ENCODE measurements at places on chromosomes 1 and 21. TPM values are rescaled to one million over a fixed set of nuclear protein-coding genes. Genes with fewer than 3 reads are reported as not detected.

DNA sequence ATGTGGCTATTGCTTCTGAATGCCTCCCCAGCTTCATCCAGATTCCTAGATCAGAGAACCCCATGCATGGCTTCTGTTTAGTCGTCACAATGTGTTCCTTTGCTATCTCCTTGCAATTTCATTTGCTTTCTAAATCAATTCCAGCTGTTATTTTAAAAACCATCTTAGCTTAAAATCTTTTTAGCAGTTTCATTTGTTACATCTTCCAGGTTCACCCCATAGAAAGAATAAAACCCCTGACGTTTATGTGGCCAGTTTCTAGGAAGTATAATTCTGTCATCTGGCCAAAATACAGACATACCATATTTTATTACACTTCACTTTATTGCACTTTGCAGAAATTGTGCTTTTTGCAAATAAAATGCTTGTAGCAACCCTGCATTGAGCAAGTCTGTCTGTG lies 278.4 kb downstream of the PTPRC start:
- no peak overlapping the region for H3K4me3 ChIP-seq
- no peak for DNase-seq
- no peaks in the 10 kb centered on the region for H3K27me3 ChIP-seq
- H3K4me1 ChIP-seq, result peaks cover 34% of the 10 kb centered on the region

DNA sequence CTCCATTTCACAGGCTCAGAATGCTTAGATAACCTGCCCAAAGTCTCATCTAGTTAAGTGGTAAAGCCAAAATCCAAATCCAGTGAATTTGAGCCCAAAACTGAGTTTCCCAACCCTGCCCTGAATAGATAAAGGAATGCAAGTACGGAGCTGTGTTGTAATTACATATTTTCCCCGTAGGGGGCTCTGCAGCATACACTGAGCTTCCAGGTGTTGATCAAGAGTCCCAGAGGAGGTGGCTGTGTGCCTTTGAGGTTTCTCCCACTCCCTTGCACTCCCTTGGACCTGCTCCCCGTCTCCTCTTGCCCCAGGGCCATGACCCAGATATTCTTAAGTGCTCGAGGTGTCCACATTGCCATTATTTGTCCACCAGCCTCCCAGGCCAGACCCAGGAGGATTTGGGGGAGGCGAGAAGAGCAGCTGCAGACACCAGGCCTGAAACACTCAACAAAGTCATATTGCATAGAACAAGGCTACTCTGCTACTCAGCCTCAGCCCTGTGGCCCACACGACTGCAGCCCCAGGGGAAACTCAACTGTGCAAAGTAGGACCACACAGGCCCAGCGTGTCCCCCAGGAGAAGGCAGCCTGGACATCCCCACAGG lies 18.4 kb upstream of the LY9 start:
- H3K4me3 ChIP-seq, result no peak overlapping the region
- H3K27ac ChIP-seq, result no peak overlapping the region
- H3K27me3 ChIP-seq, result 0 out of 2 replicates have a peak, but pooled peaks cover 5% of the 10 kb centered on the region
- H3K4me1 ChIP-seq, result no peaks in the 10 kb centered on the region
- no peaks in the 10 kb centered on the region for H3K36me3 ChIP-seq
- peak; percentile 10 for DNase-seq

- no peaks in the 10 kb centered on the region for H3K36me3 ChIP-seq
- DNase-seq, result no peak
- H3K4me3 ChIP-seq, result no peak overlapping the region
These were observed 4.5 kb upstream of the SDC3 start for GRCh38 chr1:30912913-30913652.

DNA sequence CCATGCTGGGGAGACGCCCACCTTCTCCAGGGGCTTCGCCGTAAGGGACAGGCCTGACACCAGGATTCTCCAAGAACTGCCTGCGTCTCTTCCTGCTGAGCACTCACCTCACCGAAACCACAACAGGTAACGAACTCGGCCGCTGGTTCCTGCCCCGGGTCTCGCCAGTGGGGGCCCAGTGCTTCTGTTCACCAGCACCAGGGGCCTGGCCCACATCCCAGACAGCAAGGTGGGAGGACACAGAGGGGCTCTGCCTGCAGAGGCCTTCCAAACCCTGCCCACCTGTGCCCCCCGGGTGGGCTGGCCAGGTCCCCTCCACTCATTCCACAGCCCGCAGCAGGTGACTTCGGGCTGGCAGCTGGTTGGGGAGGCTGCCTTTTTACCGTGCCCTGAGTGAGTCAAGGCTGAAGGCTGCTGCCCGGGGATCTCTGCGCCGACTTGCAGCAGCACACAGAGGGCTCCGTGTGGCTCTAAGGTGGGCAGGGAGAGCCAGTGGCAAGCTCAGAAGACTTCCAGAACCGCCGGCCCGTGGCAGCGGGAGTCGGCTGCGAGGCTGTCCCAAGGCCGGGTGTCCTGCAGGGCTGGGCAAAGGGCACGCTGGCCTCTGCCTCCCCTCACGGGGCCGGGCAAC lies 14.7 kb upstream of the COL18A1 start:
- H3K27ac ChIP-seq, result no peak overlapping the region
- no peaks in the 10 kb centered on the region for H3K27me3 ChIP-seq
- DNase-seq, result no peak
- H3K4me3 ChIP-seq, result no peak overlapping the region
- H3K36me3 ChIP-seq, result no peaks in the 10 kb centered on the region

Gene PAQR7
- 20.6 TPM for total RNA-seq

DNA sequence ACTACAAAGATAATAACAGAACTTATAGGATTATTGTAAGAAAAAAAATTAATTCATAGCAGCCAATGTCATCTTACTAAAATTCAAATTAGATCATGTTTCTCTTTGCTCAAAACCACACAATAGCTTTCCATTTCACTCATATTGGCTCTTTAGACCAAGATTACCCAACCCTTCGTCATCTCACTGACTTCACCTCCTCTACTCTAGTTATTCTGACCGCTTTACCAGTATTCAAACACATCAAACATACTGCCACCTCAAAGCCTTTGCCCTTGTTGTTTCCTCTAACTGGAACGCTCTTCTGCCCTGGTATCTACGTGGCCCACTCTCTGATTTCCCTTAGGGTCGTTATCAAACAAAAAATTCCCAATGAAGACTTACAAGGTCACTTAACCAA lies 1.7 kb downstream of the ANGPTL3 start:
- H3K4me1 ChIP-seq, result peaks cover 4% of the 10 kb centered on the region
- no peak overlapping the region for H3K27ac ChIP-seq
- DNase-seq, result no peak
- H3K27me3 ChIP-seq, result no peaks in the 10 kb centered on the region

- H3K36me3 ChIP-seq, result no peaks in the 10 kb centered on the region
- no peaks in the 10 kb centered on the region for H3K4me1 ChIP-seq
- H3K4me3 ChIP-seq, result peak overlapping the region; percentile 41
- peak; percentile 46 for DNase-seq
- H3K27me3 ChIP-seq, result no peaks in the 10 kb centered on the region
- no peak overlapping the region for H3K27ac ChIP-seq
These were observed 384.9 kb downstream of the NCAM2 start for GRCh38 chr21:21383126-21383525.

GRCh38 chr1:25774206-25774803 lies 25.7 kb upstream of the SELENON start:
- no peaks in the 10 kb centered on the region for H3K4me1 ChIP-seq
- no peaks in the 10 kb centered on the region for H3K36me3 ChIP-seq
- H3K27ac ChIP-seq, result no peak overlapping the region
- no peak overlapping the region for H3K4me3 ChIP-seq
- H3K27me3 ChIP-seq, result no peaks in the 10 kb centered on the region

DNA sequence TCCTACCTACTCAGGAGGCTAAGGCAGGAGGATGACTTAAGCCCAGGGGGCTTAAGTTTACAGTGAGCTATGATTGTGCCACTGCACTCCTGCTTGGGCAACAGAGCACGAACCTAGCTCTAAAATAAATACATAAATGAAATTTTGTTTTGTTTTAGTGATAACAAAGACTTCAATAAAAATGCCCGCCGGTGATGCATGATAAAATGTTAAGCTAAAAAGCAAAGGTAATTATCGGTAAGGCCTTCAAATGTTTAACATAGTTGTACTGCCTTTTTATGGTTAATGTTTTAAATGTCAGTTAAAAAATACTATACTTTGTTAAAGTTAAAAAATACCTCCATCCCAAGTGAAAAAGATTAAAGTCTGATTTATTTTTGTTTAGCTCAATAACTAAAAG lies 27.0 kb downstream of the KDM5B start:
- H3K4me1 ChIP-seq, result peaks cover 5% of the 10 kb centered on the region
- H3K27ac ChIP-seq, result no peak overlapping the region
- H3K27me3 ChIP-seq, result no peaks in the 10 kb centered on the region
- H3K36me3 ChIP-seq, result peaks cover 1% of the 10 kb centered on the region

Gene AKR1A1
- 76.3 TPM for total RNA-seq

Gene FCGR1A
- total RNA-seq, result not detected

Gene HSD3B1
- total RNA-seq, result not detected

Gene IVL
- total RNA-seq, result 1.1 TPM

- 0 out of 2 replicates have a peak, but pooled peaks cover 3% of the 10 kb centered on the region for H3K4me1 ChIP-seq
- H3K4me3 ChIP-seq, result no peak overlapping the region
- H3K36me3 ChIP-seq, result no peaks in the 10 kb centered on the region
- H3K27me3 ChIP-seq, result peaks cover 59% of the 10 kb centered on the region
- DNase-seq, result peak; percentile 69
These were observed 77.4 kb downstream of the S1PR1 start for GRCh38 chr1:101314244-101314643.

Gene PGLYRP3
- total RNA-seq, result not detected

Gene ANGPTL1
- total RNA-seq, result 4.7 TPM

- H3K4me3 ChIP-seq, result no peak overlapping the region
- peaks cover 20% of the 10 kb centered on the region for H3K27me3 ChIP-seq
- no peak for DNase-seq
- no peak overlapping the region for H3K27ac ChIP-seq
These were observed 9.1 kb upstream of the CHIT1 start for GRCh38 chr1:203238535-203238934.

- H3K36me3 ChIP-seq, result no peaks in the 10 kb centered on the region
- peak overlapping the region; percentile 78 for H3K27ac ChIP-seq
- H3K4me1 ChIP-seq, result peaks cover 22% of the 10 kb centered on the region
- no peaks in the 10 kb centered on the region for H3K27me3 ChIP-seq
- DNase-seq, result peak; percentile 94
These were observed 25.1 kb downstream of the C1orf116 start for GRCh38 chr1:207007352-207008033.

DNA sequence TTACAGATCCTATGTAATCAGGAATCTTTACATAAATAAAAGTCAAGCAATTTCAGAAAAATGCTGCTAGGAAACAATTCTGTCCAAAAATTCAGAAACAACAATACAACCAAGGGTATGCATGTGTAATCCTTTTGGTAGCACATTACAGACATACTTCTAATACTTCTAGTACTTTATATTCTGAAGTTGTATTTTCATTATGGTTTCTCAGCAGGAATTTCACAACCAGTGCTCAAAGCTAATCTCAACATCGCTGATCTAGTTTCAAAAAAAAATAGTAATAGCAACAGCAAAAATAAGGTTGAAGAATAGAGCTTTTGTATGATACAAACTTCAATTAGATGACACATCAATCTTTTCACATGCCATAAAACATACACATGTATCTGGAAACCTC lies 545.2 kb downstream of the LTN1 start:
- H3K4me3 ChIP-seq, result no peak overlapping the region
- DNase-seq, result peak; percentile 66
- no peaks in the 10 kb centered on the region for H3K36me3 ChIP-seq
- H3K4me1 ChIP-seq, result peaks cover 57% of the 10 kb centered on the region
- peak overlapping the region; percentile 64 for H3K27ac ChIP-seq

Gene NR5A2
- 0.65 TPM for total RNA-seq

Measured in GM23248 (cell line).